ENCODE measurements at places on chromosomes 4 and X.

GRCh38 chrX:105323928-105324327 is 103.4 kb upstream of the TEX13A start:
- no peak for DNase-seq

GRCh38 chr4:7032596-7032995 is 10.6 kb upstream of the TADA2B start:
- no peak for DNase-seq

GRCh38 chr4:171847751-171848150 is 34.5 kb downstream of the GALNTL6 start:
- DNase-seq: no peak

- no peak for DNase-seq
Observed at GRCh38 chr4:134027931-134028330, 173.7 kb downstream of the PABPC4L start.

DNA sequence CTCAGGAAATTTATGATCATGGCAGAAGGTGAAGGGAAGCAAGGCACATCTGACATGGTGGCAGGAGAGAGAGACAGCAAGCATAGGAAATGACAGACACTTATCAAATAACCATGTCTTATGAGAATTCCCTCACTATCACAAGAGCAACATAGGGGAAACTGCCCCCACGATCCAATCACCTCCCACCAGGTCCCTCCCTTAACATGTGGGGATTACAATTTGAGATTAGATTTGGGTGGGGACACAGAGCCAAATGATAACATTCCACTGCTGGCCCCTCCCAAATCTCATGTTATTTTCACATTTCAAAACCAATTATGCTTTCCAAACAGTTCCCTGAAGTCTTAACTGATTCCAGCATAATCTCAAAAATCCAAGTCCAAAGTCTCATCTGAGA is 8.2 kb upstream of the TMA16 start:
- no peak for DNase-seq

DNA sequence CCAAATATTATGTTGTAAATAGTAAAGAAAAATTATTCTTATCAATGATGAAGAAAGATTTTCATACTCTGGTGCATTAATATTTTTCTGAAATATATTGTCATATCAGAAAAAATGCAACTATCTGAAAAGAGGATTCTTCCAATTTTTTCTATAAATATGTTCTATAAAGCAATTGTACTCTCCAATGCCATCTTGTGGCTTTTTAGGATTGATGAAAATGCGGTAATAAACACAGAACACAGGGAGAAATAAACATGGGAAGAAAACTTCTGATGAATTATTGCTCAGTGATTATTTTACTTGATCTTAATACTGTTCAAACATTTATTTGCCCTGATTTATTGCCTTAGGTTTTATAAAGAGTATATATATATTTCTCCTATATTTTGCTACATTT is 215.4 kb downstream of the IL1RAPL1 start:
- DNase-seq: no peak

DNA sequence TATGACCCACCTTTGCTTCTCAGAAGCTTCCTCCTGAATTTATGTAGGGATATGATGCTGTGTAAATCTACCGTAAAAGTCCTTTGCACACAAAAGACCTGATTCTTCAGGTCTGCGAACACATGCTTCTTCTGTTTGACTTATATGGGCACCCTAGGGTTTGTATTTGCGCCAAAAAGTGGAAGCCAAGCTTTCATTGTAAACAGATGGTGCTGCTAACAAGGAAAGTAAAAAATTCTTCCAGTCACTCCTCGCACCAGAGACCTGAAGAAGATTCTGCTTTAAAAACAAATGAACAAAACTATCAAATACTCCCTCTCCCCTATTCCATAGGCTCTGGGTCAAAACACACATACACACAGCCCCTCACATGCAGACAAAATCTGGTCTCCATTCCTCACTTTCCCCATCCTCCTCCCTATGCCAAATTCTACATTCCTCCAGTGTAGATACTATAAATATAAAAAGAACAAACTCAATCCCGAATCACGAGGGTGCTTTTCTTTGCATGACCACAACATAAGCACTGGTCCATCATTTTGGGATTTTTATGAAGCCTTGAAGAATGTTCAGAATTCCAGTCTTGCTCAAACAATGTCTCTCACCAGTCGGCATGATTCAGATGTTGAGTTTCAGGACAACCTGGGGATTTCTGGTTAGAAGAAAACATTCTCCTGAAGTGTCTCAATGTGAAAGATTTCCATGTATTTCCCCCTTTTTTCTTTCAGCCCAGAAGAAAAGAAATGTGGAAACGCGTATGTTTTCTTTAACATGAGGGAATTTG is 125.1 kb downstream of the PALLD start:
- DNase-seq: no peak

GRCh38 chr4:176376032-176376614 is 56.4 kb downstream of the SPCS3 start:
- DNase-seq: no peak

GRCh38 chr4:142556048-142556447 is 290.1 kb downstream of the INPP4B start:
- no peak for DNase-seq

DNA sequence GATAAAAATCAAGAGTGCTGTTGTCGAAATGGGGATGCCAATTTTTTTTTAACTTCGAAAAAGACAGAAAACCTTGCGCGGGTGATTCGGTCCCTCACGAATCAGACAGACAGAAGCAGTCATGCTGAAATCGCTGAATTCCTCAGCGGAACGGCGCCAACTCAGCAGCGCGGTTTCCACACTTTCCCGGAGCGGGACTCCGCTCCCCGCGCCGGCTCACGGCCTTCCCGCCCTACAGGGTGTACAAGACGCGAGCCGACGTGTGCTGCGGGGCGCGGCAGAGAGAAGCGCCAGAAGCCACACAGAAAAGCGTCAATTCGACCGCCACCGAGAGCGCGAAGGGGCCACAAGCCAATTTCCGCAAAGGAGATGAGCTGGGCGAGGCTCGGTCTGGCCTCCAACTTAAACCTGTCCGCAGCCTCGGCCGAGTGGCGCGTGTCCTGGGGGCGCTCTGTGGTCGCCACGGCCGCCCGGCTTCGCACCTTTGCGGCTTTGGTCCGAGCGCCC is 1.3 kb downstream of the NEXMIF start:
- peak; percentile 27 for DNase-seq

DNA sequence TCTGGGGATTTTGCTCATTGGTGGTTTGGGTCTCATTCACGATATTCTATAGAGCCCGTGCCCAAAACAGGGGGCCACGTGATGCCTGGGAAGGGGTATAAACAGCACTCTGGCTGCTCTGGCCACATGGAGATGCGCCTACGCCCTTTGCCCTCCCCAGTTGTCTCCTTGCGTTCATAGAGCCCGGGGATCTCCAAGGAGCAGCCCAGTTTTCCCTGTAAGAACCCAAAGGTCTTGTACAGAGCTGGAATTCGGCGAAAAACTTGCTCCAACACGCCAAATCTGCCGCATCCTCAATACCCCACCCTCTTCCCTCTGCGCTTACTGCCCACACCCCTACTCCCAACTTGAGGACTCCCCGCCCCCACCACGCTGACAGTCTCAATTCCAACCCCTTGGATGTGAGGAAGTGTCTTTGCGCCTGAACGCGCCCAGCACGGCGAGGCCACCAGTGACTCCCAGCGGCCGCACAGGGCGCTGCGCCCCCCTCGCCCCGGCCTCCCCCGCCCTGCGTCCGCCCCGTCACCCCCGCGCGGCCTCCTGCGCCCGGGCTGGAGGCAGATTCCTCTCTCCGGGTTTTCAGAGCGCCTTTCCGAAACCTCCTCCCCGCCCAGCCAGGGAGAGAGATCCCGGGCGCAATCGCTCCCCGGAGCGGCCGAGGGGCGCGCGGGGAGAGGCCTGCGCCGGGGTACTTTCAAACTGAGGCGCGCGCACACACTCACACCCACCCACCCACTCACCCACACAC is at the start of gene NHS:
TSS of gene NHS (plus strand) at position 582 of the 748 bp plus-strand sequence. CDS start 558 bp downstream, outside the sequence.
- DNase-seq: peak; percentile 66

GRCh38 chr4:164871673-164872072 is 5.3 kb upstream of the APELA start:
- DNase-seq: no peak

DNA sequence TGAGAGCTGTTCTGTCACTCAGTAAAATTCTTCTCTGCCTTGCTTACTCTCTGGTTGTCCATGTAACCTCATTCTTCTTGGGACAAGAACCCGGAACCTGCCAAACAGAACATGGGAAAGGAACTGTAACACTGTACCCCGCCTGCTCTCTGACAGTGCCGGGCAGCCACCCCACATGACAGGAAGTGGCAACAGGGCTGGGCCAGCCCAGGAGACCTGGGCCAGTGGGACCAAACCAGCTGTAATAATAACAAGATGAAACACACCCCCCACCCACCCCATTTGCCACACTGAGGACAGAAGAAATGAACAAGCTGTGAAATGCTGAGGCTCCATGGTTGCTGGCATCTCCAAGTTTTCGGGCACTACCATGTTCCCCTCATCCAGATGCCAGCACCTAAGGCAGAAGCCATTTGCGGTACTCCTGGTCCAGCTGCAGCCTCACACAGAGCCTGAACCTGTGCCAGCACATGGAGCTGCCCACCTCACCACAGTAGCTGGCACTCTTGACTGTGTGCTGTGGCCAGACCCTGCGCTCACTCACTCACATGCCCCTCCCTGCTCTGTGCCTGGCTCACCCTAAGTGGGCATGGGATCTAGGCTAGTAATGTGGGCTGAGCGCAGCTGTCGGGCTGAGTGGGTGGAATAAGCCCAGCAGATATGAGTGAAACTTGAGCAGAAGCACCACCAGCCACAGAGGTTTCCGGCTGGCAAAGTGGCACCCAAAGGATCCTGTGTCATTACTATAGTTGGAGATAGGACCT is 126.2 kb upstream of the UGT8 start:
- DNase-seq: no peak

- DNase-seq: peak; percentile 23
Observed at GRCh38 chr4:81472281-81473182, 825 bp upstream of the RASGEF1B start.

- DNase-seq: no peak
Observed at GRCh38 chr4:142595222-142595871, 250.8 kb downstream of the INPP4B start.

DNA sequence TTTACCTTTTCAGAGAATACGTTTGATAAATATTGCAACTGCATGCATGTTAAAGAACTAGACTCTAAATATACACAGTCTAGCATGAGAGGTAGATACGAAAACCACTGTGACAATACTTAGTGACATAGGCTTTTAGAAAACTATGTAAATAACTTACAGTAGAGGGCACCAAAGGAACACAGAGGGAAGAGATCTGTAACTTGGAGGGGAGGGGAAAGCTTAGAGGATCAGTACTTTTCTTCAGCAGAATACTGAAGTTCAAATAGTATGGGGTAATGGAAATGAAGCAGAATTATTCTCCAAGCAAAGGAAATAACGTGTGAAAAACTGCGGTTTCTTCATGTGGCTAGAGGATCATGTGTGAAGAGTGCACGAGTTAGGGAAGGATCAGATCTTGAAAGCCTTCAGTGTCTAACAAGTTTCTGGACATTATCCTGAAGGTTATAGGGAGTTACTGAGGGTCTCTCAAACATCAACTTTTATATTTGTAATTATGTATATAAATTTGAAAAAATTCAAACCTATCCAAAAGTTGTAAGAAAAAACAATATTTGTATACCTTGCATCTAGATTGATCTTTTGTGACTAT is 264.3 kb downstream of the NPFFR2 start:
- no peak for DNase-seq

- no peak for DNase-seq
Observed at GRCh38 chr4:80035336-80035735, 37.7 kb downstream of the ANTXR2 start.

DNA sequence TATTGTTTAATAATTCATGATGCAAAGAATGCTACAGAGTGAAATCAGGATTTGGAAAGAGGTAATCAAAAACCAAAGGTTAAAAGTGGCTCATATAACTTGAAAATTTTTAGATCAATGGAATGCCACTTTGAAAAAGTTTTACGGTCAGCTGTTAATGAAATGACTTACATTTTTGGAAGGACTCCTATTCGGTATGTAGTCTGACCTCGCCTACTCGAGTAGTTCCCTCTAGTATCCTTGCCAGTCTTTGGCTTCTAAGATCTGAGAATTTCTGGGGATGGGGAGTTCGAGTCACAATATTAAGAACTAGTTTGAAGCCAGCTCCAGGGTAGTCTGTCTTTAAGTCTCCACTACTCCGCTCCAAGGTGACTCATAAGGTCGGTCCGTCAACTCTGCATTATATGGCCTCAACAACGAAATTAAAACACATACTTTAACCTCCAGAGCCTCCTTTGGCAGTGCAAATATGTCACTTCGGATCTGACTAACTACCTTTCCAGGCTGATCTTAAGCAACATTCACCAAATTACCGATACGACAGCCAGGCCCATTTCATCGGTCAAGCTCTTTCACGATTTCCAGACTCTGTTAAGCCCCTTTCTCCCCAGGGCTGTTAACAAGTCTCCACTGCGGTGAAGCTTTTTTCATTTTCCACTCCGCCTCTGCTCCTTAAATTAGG is 733 bp upstream of the NAA15 start:
- peak; percentile 35 for DNase-seq

GRCh38 chrX:85499400-85499799 is 119.9 kb upstream of the POF1B start:
- no peak for DNase-seq

GRCh38 chr4:185096032-185096653 is 46.9 kb upstream of the SLC25A4 start:
- peak; percentile 50 for DNase-seq

DNA sequence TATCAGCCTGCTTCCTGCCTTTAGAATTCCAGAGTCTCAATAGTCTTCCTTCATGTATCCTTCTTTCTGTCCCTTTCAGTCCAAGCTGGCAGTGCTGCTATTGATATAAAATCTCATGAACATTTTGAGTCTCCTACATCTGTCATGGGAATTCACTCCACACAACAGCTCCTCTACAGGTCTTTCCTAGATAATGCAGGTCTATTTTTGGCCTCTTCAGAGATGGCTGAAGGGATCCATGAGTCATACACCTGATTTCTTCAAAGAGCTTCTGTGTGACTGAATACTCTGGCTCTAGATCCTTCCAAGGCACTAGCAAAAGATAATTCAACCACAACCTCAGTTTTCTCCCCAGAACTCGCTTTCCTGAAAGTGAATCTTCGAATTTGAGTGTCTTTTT is 115.4 kb downstream of the STPG2 start:
- no peak for DNase-seq

GRCh38 chrX:47836164-47837072 is at the start of gene ZNF81:
Gene ZNF81 (plus strand): TSS chrX:47836902. CDS start chrX:47846268, 9,366 bp downstream.
- peak; percentile 95 for DNase-seq

DNA sequence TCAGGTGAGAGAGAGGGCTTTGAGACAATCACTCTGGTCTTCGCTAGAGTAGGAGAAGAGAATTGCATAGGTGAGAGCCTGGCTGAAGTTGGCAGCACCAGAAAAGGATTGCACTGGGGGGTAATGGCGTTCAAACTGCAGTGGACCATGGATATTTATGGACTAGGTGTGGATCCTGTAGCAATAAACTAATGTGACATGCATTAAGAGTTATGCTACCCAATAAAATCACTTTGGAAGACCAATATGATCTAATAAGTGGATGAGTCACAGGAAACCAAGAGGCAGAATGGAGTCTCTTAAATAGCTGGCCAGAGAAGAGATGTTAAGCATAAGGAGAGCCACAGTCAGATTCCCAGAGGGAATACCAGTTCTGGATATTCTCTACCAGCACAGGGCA is 259.8 kb downstream of the FBXO8 start:
- DNase-seq: no peak

- DNase-seq: no peak
Observed at GRCh38 chr4:140689623-140690022, 66.6 kb downstream of the TBC1D9 start.
